ENCODE measurements at places on chromosomes 4 and X.

DNA sequence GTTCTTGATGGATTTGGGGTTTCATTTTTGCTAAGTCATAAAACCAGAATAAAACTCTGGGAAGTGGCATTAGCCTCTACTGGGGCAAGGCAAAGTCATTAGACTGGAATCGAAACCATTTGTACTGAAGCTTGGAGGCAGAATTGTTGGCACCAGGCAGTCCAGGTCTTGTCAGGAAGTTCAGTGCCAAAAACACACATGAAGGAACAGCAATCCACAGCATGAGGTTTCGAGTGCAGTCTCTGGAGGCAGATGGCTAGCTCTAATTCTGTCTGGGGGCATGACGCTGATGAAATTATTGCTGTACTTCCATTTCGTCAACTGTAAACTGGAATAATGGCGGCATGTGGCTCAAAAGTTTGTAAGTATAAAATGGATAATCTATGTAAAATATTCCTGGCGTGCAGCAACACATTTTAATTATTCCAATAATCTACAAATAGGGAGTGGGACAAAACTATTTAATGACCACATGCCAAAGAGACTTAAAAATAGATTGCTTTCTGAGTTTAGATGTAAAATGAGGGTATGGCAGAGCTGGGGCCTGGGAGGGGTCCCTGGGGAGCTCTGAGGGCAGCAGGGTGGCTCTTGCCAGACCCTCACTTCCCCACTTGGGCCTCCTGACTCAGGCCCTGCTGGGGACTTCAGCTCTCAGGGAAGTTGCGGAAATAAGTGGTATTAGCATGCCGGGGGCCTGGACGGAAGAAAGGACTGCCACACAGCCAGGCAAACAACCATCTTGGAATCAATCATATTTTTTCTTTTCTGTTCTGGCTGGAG, 18.8 kb upstream of the CENPU start:
- DNase-seq: no peak

GRCh38 chrX:112822892-112823291, 17.7 kb downstream of the AMOT start:
- DNase-seq: no peak

DNA sequence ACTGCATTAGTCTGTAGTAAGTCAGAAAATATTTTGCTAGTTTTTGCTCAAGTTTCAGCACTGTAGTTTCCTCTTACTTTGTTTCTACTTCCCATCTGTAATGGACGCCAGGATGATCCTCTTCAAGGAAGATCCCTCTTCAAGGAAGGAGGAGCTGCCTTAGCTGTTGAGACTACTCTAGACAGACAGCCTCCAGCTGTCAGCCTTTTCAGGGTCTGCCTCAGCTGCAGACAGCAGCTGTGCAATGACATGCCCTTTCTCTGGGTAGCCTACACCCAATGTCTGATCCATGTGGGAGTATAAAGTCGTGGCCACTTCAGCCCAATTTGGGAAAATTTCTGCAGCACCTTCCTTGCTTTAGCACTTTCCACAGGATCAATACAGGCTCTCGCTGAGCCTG, 281.0 kb upstream of the MAOA start:
- DNase-seq: no peak

DNA sequence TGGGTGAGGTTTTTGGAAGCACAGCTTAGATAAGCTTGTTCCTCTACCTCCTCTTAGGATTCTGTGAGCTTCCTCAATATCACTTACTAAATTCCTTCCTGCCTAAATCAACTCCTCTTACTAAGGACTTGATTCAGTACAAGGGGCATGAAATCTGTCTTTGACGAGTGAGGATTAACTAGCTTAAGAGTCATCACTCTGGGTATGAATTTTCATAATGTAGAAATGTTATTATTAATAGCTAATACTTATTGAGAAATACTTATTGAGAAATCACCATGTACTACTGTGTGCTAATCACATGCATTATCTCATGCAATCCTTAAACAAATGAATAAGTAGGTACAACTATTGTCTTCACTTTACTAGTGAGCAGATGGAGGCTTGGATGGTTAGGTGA, 28.6 kb downstream of the TRPC3 start:
- DNase-seq: no peak

GRCh38 chr4:79948739-79949138, 124.3 kb downstream of the ANTXR2 start:
- no peak for DNase-seq

DNA sequence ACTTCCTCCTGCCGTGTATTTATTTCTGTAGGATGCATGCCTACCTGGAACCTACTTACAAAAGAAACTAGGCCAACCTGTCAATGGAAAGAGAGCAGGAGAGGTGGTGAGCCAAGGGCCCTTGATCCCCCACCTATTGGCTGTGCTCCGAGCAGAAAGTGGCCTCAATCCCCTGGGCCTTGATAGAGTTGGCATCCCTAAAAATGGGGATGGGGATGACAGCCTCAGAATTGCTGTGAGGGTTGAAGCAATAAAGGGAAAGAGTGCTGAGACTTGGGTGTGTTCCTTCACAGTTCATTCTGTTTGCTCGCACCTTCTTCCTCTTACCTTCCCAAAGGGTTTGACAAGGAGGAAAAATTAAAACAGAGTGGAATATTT, 314.7 kb downstream of the STK32B start:
- DNase-seq: no peak

GRCh38 chr4:6199422-6199921, 877 bp downstream of the JAKMIP1 start:
- DNase-seq: peak; percentile 56

- DNase-seq: no peak
Observed at GRCh38 chr4:97003715-97004114, 1139.6 kb downstream of the STPG2 start.

Data from CD4-positive, alpha-beta T cell treated with Interleukin-4 for 1 hour (primary cell).